ENCODE measurements at places on chromosomes 2 and 18.

DNA sequence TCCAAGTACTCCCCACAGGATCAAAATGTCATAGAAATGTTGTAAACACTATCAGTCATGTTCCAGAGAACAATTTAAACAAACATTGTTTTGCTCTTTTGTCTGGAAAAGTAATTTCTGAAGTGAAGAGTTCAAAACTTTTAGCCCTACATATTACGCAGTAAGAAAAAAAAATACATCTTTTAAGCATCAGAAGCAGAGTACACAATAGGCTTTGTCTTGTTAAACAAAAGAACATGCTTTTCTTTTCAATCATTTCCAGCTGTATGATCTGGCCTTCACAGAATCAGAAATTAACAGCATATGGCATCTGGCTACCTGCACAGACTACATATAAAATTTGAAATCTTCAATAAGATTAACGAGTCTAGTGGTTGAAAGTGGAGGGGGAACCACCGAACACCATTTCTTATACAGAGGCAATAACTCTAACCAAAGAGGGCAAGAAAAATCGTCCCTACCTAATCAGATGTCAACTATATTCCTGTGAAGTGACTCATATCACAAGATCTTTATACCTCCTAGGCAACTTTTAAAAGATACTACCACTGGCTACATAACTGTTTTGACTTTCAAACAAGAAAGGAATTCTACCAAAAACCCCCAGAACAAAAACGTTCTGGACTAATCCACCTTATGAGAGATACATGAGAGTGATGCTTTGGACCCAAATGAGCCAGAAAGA, 149.3 kb downstream of the EXOC6B start:
- no peak for DNase-seq

GRCh38 chr18:46621111-46621766, 35.8 kb downstream of the LOXHD1 start:
- no peak for DNase-seq

- no peak for DNase-seq
Measured at GRCh38 chr18:2912357-2913299, 65.8 kb downstream of the EMILIN2 start.

DNA sequence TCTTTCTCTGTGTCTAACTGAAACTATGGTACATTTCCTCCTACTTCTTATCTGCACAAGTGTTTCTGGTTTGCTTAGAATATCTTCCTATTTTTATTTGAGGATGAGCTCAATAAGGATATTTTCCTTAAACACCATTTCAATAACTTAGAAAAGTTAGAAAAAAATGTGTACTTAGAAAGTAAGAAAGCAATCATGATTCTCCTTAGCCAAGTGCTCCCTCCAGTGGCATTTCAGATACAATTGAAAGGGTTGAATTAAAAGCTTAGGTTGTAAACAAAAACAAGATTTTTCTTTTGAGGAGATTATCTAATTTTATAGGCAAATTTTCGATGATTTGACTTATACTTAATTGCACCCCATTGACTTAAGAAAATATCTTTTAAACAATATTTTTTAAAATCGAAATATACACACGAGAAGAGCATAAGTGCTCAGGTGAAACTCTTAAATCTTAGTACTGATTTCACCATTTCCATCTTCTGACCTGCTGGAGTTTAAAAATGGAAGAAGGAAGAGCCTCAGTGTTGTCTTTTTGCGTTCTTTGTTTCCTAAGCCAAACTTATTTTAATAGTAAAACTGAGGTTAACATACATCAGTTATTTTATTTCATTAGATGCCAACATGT, 26.9 kb downstream of the C18orf63 start:
- DNase-seq, result peak; percentile 61

DNA sequence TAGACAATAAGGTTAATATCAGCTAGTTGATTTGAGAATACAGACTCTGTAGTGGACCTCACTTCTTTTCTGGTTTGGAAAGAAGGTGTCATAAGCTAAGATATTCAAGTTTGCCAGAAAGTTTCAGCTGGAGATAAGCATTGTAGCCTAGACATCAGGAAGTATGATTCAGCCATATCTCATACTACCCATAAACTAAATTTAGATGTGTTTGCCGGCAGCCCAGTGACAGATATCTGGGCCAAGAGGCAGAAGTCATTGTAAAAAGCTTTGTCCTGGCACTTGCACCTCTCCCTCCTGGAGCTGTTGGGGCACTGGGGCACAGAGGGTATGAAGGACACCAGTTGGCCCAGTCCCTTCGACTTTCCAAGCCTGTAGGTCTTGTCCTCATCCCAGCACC, 128.0 kb downstream of the EPHA4 start:
- no peak for DNase-seq

DNA sequence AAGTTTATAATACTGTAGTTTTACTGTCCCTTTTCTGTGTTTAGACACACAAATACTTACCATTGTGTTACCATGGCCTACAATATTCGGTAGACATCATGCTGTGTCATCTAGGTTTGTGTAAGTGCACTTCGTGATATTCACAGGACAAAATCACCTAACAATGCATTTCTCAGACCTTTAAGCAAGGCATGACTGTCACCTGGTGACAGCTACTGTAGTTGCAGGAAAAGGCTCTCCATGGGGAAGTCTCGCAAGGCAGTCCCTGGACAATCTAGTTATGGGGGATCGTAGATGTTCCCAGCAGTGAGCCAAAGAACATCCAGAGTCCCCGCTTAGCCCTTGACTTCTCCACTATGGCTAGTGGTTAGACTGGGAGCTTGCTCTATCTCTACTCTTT, 73.1 kb downstream of the EIF2AK3 start:
- no peak for DNase-seq

DNA sequence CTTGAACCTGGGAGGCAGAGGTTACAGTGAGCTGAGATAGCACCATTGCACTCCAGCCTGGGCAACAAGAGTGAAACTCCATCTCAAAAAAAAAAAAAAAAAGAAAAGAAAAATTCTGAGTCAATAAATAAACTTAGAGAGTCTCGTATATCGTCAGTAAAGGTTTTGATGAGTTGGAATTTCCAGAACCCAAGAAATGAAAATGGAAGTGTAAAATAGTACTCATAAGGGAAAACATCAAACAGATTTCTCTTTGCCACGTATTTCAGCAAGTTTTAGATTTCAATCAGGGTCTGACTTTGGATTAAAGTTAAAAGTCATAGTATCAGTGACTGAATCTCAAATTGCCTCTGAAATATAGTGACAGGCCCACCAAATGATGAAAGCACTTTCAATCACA, 71.4 kb upstream of the SPOPL start:
- no peak for DNase-seq

- no peak for DNase-seq
Measured at GRCh38 chr2:227829337-227829736, 15.7 kb downstream of the CCL20 start.

DNA sequence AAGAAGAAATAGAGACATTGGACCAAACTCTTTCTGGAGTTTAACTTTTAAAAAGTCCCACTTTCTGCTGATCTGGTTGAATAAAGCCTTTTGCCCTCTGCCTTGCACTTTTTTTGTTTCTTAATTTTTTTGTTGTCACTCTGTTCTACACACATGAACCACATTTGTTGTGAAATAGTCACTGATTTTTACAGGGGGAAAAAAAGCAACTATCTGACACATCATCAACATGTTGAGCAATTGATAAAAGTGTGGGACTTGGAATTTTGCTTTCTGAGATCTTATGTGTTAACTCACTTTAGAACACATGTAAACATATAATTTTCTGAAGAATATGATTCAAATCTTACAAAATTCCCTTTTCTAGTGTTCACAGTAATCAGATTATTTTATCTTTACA, 414.8 kb upstream of the FIGN start:
- no peak for DNase-seq

DNA sequence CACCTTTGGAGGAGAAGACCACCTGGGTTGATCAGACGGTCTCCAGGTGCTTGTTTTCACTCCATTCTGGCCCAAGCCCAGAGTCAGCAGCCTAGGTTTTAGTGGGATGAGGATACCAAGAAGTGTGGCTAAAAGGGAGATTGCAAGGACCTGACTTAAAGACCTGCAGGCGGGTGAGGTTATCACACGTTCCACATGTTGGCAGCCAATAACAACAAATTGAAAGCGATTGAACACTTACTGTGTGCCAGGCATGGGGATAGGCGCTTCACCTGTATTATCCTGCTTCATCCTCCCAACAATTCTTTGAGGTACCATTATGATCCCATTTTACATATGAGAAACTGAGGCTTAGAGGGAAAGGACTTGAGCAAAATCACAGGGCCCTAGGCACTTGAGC, 5.0 kb downstream of the ARL4C start:
- DNase-seq, result no peak

DNA sequence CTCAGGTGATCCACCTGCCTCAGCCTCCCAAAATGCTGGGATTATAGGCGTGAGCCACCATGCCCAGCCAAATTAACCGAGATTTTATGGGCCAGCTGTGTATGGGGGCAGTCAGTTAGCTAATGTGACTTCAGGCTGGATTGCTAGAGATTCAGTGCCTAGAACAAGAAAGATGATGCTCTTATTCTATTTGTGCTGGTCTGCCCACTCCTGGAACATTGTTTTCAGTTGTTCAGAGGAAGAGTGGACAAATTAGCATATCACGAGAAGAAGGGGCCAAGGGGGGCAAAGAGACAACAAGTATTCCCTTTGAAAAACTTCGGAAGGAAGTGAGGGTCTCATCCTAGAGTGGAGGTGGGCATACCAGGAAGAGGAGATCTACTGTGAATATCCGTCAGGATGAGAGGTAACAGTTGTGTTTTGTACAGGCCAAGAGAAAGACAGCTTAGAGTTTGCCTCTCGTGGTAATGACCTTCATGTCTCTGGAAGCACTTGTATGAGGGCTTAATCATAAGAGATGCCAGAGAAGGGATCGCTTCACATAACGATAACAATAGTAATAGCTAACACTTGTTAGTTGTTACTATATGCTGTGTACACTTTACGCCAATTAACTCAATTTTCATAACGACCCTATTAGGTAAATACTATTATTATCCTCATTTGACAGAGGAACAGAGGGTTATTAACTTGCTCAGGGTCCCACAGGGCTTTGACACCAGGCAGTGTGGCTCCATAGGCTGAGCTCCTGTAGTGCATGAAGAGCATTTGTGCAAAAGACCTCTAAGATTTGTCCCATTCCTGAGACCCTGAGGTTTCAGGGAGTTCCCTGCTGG, 138.3 kb downstream of the DDX1 start:
- no peak for DNase-seq

- DNase-seq, result no peak
Measured at GRCh38 chr18:67373636-67374035, 142.9 kb downstream of the DSEL start.

DNA sequence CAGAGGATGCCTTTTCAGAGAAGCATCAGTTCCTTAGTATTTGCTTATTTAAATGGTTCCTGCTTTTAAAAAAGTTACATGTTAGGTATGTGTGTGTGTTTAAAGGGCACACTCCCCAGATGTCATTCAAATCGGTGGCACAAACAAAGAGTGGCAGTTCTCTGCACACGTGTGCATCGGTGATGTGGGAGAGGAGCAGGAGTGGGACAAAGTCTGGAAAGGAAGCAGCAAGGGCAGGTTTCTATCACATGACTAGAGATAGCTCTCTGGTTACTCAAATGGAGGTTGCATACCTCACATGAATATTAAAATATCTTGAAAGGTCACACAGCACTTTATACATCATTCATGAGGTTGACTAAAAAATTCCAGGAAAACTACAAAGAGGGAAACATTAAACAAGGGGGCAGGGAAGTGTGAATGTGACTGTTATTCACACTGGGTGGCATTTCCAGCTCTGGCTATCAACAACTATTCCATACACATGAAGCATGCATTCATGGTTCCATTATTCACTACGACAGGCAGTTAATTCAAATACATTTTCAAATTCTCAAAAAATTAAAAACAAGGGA, 64.7 kb downstream of the SEPTIN10 start:
- no peak for DNase-seq

DNA sequence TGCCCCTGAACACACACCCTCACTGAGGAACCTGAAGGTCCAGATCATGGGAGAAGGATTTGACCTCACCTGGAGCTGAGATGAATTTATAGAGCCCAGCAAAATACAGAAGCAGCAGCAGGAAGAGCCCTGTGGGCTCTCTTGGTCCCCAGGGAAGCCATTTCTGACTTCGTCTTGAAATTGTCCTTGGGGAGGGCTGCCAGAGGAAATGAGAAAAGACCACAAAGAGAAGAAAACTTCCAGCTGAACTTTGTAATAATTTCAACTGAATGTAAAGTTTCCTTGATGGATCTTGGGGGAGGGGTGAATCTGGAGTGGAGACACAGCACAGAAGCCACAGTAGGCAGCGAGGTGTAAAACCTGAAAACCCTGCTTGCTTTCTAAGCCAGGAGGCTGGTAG, 500.9 kb upstream of the NXPH2 start:
- DNase-seq, result no peak

- DNase-seq, result no peak
Measured at GRCh38 chr2:69080071-69080470, 67.1 kb downstream of the ANTXR1 start.

GRCh38 chr2:26245810-26246209, 1.1 kb downstream of the HADHB start:
- DNase-seq, result no peak

- no peak for DNase-seq
Measured at GRCh38 chr2:130998561-130998960, 94.7 kb downstream of the FAM168B start.

Data from renal pelvis (tissue), 12 donors.